ENCODE measurements at places on chromosomes 6 and 20.

DNA sequence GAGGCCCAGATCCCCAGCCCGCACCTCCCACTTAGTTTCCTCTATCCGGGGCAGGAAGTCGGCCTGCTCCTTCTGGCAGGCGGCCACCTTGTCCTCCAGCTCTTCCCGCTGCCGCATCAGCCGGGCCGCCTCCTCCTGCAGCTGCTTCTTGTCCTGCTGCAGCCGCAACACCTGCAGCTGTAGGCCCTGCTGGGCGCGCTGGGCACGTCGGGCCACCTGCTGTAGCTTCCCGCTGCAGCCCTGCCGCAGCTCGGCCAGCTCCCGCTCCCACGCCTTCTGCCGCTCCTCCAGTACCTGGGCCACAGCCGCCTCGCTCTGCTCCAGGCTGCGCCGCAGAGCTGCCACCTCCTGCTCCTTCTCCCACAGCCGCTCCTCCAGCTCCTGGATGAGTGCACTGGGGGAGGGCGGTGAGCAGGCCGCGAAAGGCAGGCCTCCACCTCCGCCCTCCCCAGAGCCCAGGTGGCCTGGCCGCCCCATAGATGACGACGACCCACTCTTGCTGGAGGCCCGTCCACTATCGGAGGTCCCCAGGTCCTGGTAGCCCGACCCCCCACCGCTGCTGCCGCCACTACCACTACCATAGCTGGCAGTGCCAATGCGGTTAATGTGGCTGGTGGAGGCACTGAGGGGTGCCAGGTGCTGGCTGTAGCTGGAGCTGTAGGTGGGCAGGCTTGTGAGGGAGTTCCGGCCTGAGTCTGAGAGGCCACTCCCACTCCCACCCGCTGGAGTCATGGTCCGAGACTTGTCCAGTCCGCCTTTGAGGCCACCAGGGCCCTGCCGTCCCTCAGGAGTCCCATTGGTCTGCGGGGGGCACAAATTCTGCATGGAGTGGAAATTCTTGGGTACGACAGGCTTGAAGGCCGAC, 6.0 kb upstream of the FASTKD5 start:
- peak; percentile 58 for DNase-seq

DNA sequence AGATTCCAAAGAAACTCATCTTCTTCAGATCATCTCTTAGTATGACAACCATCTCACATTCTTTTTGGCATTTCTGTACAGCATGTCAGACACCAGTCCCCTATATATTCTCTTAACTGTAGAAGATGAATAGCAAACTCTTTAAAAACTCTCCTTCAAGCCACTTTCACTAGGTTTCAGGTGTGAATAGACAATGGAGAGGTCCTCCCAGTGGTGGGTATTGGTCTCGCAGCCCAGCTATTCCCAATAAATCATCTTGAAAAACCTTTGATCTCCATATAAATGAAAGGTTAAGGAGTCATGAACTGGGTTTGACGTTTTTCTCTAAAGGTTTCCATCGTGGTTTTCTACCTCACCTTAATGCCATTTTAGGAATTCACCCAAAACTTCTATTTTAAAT, 180.0 kb downstream of the GJA1 start:
- no peak for DNase-seq

GRCh38 chr6:97947841-97948240, 664.8 kb upstream of the MMS22L start:
- DNase-seq: peak; percentile 88

DNA sequence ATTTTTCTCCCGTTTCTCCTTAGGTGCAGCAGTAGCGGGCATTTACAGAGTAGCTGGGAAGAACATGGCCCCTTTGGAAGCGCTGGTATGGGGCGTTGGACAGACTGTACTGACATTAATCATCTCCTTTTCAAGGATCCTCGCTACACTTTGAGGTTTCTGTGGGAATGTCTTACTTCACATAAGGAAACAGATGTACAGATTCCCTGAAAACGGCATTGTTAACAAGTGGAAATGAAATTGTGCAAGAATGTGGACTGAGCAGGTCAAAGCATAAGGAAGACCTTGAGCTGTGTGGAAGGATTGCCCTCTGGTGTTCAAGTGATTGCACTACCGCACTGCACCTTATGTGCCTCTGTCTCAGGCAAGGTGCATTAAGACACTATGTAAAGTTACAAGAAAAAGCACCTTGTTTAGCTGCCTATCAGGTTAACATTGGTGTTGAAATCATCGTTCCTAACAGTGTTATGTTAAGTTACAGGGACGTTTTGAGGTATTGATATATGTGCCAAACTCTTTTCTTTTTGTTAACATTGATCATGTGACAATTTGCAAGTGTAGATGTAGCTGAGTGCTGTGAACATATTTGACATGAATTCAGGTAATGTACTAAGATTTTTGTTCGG, 38.0 kb downstream of the TMEM170B start:
- peak; percentile 85 for DNase-seq

DNA sequence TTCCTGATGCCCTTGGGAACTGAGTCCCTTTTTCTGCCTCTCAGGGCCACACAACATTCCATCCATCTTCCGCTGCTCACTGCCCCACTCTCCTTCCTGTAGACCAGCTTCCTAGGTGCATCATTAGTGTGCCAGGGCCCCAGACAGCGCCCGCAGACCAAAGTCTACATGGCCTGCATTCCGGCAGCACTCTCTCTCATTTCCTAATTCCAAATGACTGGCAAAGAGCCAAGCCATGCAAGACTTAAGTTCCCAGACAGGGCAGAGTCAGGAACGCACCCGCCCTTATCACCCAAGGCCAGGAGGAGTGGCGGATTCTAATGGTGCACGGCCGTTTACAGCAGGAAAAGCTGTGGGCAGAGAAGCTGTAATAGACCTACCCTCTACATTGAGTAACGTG, 159.8 kb upstream of the ARID1B start:
- peak; percentile 30 for DNase-seq

DNA sequence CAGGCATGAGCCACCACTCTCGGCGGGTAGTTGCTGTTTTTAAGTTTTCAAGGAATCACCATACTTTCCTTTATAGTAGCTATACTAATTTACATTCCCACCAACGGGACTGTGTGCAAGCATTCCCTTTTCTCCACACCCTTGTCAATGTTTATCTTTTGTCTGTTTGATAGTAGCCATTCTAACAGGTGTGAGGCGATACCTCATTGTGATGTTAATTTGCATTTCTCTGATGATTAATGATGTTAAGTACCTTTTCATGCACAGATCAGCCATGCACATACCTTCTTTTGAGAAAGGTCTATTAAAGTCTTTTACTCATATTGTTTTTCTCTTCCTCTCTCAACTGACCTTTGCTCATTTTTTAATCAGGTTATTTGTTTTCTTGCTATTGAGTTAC, 43.0 kb upstream of the CCND3 start:
- DNase-seq: no peak

GRCh38 chr6:138052783-138053182, 54.4 kb downstream of the PERP start:
- no peak for DNase-seq

DNA sequence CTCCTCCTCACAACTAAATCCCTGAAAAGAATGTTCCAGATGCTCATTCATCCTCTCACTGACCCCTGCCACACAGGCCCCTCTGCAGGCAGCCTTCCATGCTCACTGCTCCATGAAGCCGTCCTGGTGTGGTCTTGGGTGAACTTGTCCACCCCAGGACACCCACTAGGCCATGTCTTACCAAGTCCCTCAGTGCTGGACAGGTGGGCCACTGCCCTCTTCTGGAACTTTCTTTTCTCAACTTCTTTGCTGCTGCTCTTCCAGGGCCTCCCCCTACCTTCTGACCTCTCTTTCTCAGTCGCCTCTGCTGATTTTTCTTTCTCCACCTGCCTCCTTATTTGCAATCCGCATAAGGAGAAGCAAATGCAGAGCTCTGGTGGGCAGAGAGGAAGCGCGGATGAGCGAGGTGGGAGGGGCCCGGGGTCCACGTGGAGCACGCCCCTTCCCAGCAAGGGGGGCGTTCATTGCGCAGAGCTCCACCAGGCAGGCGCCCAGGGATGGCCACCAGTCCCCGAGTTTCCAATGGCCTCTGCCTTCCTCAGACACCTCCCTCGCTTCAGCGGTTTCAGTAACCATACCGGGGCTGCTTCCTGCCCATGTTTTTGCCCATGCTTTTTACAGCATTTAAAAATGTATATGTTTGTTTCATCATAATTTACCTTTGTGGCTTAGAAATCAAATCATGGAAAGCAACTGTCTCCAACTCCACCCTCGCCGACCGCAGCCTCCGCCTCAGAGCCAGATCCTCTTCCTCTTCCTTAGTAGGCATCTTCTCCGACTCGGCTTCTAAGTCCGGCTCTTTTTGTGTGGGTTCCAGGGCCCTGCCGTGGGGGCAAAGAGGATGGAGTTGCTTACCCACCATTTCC, 129.6 kb downstream of the ZDHHC14 start:
- DNase-seq: no peak

- no peak for DNase-seq
These were observed 1.8 kb downstream of the ASCC3 start for GRCh38 chr6:100879317-100879716.

DNA sequence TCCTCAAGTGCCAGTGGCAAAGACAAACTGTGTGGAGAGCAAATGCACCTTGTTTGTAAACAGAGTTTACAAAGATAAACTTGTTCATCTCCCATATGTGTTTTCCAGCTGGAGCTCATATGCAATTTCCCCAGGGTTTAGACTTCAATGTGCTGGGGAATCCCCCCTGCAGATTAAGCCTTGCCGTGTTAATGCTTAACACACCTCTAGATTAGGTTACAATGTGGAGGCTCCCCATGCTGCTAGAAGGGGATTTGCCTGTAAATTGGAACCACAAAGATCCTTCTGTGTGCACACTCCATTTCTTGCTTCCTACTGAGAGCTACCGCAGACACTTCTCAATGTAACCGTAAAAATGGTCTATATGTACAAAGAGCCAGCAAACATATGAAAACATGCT, 263.1 kb downstream of the TBX18 start:
- DNase-seq: no peak

- peak; percentile 21 for DNase-seq
These were observed 18.2 kb upstream of the HDGFL1 start for GRCh38 chr6:22550971-22551670.

- no peak for DNase-seq
These were observed 43.2 kb downstream of the KHDC1L start for GRCh38 chr6:73182021-73182607.

GRCh38 chr6:144036064-144036834, 28.2 kb upstream of the PLAGL1 start:
- DNase-seq: peak; percentile 72

DNA sequence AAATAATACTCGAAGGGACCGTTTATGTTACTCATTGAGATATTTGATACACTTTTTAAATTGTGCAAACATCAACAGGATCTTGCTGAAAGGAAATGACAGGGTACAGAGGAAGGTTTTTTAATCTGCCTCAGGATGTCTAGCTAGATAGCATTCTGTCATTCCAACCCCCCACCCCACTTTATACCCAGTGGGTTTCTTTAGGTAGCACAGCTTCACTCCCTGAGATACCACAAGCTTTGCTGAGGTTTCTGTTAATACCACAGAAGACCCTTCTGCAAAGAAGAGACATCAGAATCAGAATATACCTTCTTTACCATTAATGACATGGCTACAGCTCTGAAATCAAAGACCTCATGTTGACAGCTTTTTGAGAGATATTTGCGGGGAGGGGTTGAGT, 1.3 kb downstream of the PHACTR2 start:
- peak; percentile 35 for DNase-seq

- no peak for DNase-seq
These were observed 615.5 kb downstream of the C6orf118 start for GRCh38 chr6:164693944-164694343.

- DNase-seq: peak; percentile 69
These were observed 93.7 kb downstream of the ZFAND3 start for GRCh38 chr6:37913210-37913609.

DNA sequence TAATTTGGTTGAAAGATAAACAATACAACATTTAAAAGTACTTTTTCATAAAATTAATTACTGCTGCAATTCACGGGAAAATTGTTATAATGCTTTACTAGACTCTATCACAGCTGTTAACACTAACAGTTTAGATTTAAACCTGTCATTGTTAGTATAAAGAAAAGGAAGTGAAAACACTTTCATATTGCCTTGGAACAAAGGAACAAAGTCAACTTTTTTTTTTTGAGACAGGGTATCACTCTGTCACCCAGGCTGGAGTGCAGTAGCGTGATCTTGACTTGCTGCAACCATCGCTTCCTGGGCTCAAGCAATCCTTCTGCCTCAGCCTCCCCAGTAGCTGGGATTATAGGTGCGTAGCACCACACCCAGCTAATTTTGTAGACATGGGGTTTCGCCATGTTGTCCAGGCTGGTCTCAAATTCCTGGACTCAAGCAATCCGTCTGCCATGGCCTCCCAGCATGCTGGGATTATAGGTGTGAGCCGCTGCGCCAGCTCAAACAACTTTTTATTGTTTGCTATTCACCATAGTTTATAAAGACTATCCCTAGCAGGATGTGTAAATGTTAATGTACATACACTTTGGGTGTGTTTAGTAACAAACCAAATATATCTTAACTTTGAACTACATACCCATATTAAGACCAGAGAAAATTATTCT, 22.1 kb downstream of the SLC35A1 start:
- DNase-seq: no peak

DNA sequence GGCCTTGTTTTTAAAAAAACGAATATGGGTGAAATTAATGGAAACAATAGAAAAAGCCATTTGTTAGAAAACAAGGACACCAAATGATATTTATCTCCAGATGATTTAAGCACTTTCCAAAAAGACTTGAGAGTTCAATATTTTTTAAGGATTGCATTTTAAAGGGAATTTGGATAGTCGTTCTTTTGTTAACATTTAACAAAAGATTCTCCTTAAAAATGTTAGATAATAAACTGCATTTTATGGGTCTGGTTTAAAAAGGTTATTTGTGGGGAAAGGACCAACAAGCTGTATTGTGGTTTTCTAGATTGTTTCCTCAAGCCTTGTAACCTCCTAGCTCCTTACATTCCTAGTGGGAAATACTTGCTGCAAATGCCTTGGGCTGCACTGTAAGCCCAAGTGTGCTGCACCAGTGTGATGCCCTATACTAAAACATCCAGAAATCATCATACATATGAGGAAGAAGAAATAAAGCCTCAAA, 1.5 kb upstream of the PHIP start:
- DNase-seq: peak; percentile 12

DNA sequence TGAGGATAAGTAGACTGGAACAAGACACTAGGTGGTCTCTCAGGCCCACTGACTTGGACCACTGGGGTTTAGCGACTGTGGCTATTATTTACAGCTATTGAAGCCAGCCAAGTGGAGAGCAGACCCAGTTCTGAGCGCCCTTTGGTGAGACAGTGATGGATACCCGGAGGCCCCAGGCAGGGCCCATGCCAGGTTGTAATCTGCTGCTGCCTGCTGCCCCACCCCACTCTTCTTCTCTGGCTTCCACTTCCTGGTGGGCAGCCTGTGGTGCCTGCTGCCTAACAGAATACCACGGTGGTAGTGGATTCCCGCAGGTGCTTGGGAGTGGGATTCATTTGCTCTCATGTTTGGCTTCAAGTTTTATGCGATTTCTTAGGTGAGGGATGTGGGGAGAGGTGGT, 570 bp downstream of the RAB44 start:
- DNase-seq: no peak

All from iris pigment epithelial cell (primary cell).